ENCODE measurements at places on chromosomes 2 and 18. TPM values are rescaled to one million over a fixed set of nuclear protein-coding genes. Genes with fewer than 3 reads are reported as not detected.

Gene FSHR
- total RNA-seq = not detected

Gene DTYMK
- total RNA-seq = 65.1 TPM

Gene RESP18
- total RNA-seq = not detected

Gene IER3IP1
- 10.0 TPM for total RNA-seq

DNA sequence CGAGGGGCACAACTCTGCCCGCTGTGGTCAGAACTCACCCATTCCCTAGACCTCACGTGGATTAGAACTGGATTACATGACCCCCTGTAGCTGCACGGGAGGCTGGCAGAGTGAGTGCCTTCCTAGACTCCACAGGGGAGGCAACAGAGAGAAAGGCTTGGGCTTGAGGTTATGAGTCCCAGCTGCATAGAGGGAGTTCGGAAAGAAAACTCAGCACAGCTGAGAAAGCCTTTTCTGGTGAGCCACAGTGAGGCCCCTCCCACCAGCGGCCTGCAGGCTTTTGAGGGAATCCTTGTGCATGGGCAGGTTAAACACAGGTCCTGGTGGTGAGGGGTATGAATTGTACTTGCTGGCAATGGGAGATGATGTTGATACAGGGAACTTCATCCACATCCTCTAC, 217.3 kb downstream of the FHOD3 start:
- no peak for DNase-seq

DNA sequence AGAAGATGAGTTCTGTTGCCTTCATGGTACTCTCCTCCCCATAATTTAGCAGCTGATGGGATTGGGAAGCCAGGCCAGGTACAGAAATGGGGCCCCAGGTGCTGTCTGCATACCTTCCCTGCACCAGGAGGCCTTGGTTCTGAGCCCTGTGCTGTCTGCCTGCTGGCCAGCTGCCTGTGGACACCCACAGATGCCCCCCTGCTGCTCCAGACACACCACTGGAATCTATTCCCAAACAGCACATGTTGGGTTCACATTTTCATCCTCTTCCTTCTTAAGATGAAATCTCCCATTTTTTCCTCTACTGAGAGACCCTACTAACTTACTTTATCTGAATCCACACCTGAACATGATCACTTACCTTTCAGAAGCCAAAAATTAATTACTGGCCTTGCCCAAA, 152.0 kb upstream of the CCDC68 start:
- DNase-seq = no peak

DNA sequence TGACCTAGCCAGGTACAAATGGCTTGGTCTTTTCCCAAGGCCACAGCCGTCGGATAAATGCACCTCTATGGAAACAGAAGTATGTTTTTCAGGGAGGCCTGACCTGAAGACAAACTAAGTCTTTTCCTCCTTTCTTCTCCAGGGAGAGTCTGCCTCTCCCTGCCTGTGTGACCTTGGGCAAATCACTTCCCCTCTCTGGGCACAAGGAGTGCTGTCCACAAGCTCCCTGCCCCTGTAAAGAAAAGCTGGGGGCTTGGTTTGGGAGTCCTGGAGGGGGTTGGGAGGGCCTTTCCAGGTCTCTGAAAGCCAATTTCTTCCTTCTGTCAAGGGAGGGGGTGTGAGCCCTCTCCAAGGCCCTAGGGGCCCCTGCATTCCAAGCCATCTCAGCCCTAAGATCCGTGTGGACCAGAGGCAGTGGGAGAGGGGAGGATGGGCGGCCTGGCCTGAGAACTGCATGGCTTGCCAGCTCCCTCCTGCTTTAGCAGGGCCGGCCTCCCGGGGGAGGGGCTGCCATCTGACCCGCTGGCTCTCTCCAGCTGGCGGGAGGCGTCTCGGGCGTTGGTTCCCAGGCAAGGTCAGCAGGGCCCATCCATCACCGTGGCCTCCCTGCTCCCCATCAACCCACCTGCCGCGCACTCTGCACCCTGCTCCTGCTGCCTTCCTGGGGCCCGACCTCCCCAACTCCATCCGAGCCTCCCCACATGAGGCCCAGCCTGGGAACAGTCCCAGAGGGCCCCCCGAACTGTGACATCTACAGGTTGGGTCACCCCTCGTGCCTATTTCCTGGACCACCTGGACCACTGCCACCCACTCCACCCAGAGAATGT, 61.4 kb downstream of the SMAD7 start:
- no peak for DNase-seq

DNA sequence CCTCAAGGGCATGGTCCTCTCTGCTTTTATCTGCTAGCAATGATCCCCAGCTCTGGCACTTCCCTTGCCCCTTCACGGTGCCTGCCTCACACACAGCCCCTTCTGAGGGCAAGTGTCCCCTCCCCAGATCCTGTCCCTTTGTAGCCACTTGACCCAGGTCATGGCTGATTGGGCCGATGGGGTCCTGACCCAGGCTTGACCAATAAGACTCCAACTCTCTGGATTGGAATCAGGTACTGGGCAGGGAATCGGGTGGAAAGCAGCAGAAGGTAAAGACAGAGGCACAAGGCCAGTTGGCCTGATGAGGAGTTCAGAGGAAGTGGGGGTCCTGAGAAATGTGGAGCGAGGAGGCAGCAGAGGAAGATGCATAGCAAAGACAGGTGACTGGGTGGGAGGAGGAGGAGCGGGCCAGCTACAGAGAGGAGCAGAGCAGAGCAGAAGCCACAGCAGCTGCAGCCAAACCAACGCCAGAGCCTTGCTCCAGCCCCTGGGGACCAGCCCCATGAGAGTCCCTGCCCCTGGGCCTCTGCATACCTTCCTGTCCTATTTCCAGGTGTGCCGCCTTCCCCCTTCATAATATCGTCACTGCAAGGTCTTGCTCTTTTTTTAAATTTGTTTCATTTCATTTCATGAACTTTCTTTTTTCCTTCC, 39.1 kb downstream of the CAPN13 start:
- DNase-seq = no peak

DNA sequence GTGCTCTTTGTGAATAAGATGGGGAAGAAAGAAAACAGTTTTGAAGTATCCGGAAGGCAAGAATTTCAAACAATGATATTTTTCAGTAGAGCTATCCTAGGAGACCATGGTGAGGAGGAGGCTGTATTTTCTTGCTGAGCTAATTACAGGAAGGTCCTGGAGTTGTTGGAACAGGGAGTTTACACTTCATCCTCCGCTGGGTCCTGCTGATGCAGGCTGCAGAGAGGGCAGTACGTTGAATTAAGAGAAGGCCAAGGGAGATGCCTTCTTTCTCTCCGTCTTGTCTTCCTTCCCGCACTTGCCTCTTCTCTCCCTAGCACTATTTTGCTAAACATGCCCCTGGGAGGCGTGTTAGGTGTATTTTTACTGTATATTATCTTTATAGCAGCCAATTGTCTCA, 60.0 kb upstream of the EDAR start:
- no peak for DNase-seq

- no peak for DNase-seq
Observed at GRCh38 chr2:61478086-61478485, 7.2 kb upstream of the USP34 start.

DNA sequence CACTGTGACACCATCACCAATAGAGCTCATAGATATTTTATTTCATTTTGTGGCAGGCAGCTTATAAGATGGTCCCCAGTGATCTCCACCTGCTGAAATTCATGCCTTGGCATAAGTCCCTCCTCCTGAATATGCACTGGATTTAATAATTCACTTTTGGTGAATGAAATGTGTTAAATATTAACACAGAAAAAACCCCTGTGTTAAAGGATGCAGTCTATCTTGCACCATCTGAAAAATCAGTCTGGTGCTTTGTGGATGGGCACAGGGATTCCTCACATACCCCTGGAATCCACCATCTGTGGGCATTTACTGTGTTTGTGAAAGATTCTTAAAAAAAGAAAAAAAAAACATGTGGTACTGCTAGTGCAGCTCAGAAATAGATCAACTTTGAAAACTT, 26.1 kb upstream of the WIPF1 start:
- no peak for DNase-seq

GRCh38 chr2:123961576-123961975, 63.5 kb upstream of the CNTNAP5 start:
- no peak for DNase-seq

DNA sequence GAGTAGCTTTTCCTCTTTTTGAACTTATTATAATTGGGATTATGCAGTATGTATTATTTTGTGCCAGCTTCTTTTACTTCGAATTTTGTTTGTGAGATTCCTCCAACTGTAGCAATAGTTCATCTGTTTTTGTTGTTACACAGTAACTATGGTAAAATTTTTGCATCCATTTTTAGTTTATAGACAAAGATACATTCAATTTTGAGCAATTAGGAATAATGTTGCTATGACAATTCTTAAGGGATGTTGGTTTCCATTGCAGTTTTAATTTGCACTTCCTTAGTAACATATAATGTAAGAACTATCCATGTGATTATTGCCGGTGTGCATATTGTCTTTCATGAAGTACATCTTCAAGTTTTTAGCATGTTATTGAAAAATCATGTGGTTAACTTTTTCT, 20.7 kb downstream of the CCDC102B start:
- DNase-seq = no peak

Measured in natural killer cell treated with Interleukin-12 subunit alpha and Interleukin-12 subunit beta and Interleukin-15 and Interleukin-18, amount 100 ng/mL, for 72 hours (primary cell).